ENCODE measurements at places on chromosomes 12 and 14. TPM values are rescaled to one million over a fixed set of nuclear protein-coding genes. Genes with fewer than 3 reads are reported as not detected.

- no peak for DNase-seq
Measured at GRCh38 chr12:62621101-62621638, 154.5 kb downstream of the MON2 start.

The PTPRQ gene
- 1.3 TPM for total RNA-seq

DNA sequence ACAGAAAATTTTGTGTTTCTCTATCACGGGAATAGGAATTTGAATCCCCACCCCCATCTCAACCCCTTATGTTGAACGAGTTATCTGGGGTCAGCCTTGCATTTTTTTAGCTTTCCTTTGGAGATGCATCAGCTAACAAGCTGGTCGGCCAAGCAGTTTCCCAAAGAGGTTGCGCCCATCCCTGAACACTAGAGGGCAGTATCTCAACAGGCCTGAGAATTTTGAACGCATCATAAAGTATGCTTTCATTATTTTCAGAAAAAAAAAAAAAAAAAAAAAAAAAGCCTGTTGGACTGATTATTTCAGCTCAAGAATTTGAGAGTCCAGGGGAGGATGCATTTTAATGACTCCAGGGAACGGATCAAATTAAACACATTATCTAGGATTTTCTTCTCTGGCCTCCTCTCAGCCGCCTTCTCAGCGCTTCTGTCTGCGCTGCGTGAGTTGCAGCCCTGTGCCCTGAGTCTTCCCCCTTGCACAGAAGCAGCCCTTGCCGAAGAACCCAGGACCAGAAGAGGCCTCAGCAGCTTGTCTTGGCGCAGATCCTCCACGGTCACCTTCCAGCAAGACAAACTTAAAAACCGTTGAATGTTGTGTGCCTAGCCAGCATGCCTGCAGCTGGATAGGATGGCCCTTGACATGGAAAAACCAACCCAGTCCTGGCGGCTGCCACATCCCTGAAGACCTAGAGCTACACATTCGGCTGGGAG, 76.6 kb upstream of the GZMB start:
- no peak for DNase-seq

DNA sequence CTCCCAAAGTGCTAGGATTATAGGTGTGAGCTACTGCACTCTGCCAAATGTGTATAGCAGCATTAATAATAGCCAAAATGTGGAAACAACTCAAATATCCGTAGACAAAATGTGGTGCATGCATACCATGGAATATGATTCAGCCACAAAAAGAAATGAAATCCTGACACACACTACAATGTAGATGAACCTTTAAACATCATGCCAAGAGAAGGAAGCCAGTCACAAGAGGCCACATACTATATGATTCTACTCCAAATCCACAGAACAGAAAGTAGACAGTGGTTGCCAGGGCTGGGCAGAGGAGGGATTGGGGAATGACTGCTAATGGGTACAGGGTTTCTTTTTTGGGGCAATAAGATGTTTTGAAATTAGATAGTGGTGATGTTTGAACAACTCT, 7.7 kb upstream of the TMED2 start:
- DNase-seq: no peak

DNA sequence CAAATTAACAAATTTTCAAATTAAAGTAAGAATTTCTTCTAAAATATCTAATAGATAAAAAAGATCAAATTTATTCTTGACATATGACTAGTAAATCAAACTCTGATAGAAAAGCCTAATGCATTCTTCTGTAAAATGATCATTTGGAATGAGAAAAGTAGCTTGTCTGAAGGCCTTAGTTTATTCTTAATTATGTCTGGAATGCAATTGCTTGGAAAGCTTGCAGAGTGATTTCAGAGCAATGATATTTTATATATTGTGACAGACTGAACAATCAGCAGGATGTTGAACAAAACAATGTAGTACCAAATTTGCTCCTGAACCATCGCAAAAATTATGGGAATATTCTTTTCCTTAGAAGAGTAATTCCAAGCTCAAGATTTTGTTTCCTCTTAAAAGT, 789.6 kb upstream of the NOVA1 start:
- no peak for DNase-seq

DNA sequence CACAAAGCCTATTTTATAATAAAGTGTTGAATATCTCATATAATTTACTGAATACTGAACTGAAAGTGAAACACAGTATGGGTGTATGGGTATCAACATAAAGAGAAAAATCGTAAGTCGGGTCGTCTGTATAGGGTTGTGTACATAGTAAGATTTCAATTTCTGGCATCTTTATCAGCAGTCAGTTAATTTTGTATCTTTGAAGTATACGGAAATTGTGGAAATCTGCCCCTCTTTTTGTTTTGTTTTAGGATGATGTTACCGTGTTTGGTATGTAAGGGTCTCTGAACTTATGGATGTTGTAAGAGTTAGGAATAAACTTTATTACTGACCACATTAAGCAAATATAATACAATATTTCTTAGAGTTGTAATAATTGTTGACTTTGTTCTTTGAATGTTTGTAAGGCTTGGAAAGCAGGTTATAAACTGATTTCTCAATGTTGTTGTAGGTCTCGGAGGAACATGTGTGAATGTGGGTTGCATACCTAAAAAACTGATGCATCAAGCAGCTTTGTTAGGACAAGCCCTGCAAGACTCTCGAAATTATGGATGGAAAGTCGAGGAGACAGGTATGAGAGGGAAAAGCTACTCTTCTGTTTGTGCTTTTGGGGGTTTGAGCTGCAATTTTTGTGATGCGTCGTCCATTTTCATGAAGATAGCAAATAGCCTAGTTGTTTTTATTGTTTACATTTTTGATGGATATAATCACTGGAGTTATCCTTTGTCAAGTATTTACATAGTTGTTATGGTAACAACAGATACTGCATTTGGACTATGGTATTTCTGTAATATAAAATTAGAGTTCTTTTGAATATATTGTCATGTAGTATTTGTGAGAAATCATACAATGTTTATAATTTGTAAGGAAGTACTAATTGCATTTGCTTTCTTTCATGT, 12.0 kb downstream of the EID3 start:
- no peak for DNase-seq

The TMPO gene
- 178 TPM for total RNA-seq

DNA sequence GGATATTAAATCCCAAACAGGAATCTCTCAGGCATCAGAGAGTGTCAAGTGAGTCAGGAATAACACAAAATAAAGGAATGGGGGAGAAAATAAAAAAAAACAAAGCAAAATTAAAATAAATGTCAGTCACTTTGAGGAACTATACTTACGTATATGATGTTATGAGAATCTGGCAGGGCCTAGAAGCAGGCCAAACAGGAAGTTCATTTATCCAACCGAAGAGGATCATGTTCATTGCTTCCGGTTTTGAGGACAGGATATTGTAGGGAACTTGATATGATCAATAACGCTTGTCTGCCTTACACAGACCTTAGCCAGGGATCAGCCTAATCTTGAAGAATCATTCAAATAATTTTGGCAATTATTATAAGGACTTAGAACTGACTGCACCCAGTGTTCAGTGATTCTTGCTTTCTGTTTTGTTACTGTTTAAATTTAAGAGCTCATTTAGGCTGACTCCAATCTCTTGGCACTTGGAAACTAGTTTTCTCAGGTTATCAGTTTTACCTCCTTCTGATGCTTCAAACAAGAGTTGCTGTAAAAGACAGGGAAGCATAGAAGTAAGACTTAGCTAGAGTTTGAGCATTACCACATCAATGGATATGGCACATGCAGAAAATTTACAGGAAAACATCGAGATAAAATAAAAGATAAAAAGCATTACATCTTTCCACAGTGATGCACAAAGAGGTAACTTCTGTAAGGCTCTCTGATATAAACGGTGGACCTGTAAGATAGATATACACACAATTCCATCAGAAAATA, 53.4 kb downstream of the ZFC3H1 start:
- DNase-seq: no peak

DNA sequence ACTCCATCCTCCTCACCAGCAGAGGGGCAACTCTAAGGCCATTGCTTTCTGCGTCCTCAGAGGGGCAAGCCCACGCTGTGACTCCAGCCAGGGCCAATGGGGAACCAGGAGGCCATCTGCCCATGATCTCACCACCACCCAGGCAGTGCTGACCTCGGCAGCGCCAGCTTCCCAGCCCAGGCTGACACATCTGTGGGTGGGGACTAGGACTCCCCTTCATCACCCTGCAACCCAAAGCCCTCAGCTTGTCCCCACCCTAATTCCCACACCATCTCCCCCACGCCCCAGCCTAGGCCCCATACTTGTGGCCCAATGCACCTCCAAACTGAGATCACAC, 58.6 kb downstream of the VWF start:
- no peak for DNase-seq

GRCh38 chr14:21106498-21107282, 5.8 kb downstream of the TMEM253 start:
- no peak for DNase-seq

GRCh38 chr12:121797937-121798786, 4.7 kb upstream of the RHOF start:
- DNase-seq: no peak

DNA sequence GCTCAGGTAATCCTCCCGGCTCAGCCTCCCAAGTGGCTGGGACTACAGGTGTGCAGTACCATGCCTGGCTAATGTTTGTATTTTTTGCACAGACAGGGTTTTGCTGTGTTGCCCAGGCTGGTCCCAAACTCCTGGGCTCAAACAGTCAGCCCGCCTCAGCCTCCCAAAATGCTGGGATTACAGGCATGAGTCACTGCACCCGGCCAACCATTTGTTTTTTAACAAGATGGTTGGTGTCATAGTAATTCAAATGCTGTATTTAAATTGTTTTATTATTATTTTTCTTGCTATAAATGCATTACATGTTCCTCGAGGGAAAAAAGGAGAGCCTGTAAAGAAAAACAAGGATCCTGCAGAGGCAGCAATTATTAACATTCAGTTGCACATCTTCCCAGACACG, 83.9 kb downstream of the EP400 start:
- DNase-seq: no peak

DNA sequence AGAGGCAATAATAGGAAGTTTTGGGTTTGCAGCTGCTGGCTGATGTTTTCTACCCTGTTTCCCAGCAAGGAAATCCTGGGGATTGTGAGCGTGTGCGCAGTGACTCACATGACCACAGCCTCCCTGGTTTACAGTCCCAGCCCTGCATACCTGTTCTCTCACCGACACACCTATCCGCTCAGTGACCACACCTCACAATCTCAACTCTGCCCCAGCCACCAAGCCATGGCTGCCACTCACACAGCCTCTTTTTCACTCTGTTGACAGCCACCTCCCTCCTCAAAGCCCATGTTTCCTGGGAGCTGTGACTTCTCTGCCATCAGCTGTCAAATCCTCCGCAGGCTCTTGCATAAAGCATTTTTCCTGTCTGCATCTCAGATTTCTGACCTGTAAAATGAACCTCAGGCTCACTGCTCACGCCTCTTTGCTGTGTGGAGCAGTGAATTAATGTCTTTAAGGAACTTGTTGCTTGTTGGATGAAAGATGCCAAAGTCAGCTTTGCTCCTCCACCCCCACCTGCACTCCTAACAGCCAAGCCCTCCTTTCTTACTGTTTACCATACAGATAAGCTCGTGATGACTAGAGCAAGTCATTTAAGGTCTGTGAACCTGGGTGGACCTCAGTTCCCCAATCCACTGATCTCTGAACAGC, 43.5 kb downstream of the B4GALNT3 start:
- no peak for DNase-seq

GRCh38 chr14:23469906-23470403, 452 bp downstream of the NGDN start:
- no peak for DNase-seq

GRCh38 chr12:116456330-116457082, 102.7 kb upstream of the MAP1LC3B2 start:
- no peak for DNase-seq
